Stimulated activated CD4-positive, alpha-beta T cell treated with anti-CD3 and anti-CD28 coated beads, Interleukin-4, amount 100 ng/mL, for 4 hours (primary cell): ENCODE measurements at places on chromosomes 5 and 9.

- DNase-seq = no peak
Measured at GRCh38 chr9:128637656-128638055, 19.0 kb downstream of the DYNC2I2 start.

DNA sequence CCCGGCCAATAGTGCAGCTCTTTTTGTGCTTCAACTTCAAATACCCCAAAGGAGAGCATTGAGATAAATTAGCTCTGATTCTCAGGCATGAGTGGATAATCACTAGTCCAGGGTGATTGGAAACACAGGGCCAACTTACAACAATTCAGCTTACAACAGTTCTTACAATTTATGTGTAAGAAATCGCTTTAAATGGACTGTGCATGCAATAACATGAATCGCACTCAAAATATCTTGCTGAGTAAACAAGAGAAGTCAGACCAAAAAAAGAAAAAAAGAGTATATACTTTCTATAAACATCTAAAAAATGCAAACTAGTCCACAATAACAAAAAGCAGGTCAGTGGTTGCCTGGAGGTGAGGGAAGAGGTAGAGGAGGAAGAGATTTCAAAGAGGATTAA is 150.6 kb upstream of the EDIL3 start:
- DNase-seq = no peak

GRCh38 chr5:106415541-106415940 is 1255.2 kb downstream of the EFNA5 start:
- DNase-seq = no peak

DNA sequence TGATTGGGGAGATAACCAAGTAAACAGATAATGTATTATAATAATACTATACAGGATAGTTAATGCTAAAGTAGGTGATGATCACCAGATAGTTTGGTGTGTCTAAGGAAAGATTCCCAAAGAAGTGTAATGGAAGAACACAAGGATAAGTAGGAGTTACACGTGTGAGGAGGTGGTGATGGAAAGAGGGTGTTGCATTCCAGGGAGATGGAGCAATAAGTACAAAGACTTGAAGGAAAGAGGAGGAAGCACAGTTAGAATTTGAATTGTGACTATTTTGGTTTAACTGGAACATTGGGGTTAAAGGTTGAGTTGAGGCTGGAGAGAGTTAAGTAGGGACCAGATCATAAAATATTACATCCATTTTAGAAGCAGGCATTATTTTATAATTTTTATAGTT is 76.9 kb downstream of the IPO11 start:
- no peak for DNase-seq

DNA sequence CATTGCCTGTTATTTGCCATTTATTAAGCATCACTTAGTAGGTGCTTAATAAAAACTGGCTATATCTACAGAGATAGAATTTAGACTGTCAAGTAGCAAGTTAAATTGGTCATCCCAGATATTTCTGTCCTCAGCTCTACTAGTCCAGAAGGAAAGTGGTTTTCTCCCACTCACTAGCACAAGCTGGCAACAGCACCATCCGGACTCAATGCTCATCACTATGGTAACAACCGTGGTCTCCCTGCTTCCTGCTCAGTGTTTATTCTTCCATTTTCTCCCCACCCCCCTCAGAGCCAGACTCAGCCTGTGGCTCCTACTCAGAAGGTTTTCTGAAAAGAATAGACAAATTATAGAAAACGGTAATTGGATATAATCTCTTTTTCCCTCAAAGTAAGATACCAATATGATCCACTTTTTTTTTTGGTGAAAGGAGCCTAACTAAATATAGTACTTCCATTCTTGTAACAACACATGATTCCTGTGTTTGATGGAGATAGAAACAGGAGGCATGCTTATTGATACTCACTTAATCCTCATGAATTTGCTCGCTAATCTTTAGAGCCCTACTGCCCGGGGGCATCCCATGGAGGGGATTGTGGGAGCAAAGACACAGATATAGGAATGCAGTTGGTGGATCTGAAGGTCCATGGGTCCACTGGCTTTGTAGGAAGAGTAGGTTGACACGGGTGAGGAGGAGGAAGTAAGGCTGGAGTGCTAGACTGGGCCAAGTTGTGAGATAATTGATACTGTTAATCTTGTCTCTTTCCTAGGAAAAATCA is 191.4 kb downstream of the MAN2A1 start:
- no peak for DNase-seq

DNA sequence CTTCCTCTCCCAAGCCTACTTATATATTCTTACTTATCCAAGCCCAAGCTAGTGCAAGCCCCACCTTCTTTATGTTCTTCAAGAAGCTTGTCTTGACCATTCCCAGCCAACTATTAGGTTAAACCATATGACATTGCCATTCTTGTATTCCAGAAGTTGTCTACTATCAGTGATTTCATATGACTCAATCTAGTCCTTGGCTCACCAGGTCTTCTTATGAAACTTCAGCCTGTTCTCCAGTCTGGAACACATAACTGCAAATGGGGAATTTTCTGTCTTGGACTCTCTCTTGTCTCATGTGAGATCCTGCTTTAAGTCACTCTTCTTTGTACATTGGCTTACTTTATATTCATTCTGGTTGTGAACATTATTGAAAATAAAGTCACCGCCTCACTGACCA is 130.7 kb downstream of the TTLL11 start:
- no peak for DNase-seq

- no peak for DNase-seq
Measured at GRCh38 chr5:39409033-39409432, 15.7 kb downstream of the DAB2 start.

DNA sequence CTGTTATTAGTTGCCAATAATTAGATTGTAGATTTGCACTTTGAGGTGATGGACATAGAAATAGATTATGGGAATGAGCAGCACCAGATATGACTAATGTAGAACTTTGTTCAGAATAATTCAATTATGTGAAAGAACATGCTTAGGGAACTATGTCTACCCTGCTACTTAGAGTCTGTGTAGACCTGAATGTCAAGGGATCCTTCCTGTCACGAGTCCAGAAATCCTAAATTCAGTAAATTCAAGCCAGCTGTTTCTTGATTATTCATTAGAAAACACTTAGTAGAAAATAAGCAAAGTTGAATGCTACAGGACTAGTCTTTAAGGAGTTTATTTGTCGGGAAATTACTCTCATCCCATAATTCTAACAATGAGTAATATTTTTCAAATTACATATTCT is 887.3 kb upstream of the SEMA6A start:
- no peak for DNase-seq

- no peak for DNase-seq
Measured at GRCh38 chr5:151547364-151547763, 43.8 kb downstream of the FAT2 start.

GRCh38 chr5:163540696-163541095 is 35.3 kb downstream of the MAT2B start:
- no peak for DNase-seq

GRCh38 chr5:56574778-56575177 is 240.6 kb upstream of the MAP3K1 start:
- no peak for DNase-seq

DNA sequence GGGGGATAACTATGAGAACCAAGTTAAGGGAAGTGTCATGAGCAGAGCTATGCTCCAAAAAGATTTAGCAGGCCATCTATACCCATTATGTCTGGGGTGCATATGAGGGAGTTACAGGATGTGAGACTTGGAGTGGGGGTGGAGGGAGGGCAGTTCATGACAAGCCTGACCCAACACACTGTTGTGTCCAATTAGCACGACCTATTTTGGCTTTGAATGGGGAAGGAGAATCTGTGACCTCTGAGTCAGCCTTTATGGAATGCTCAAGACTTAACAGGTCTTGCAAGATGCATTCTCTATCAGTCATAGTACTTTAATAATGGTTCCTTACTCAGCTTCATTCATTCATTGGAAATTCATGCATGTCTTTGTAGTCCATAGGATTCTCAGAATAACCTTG is 71.7 kb downstream of the GRIA1 start:
- no peak for DNase-seq

DNA sequence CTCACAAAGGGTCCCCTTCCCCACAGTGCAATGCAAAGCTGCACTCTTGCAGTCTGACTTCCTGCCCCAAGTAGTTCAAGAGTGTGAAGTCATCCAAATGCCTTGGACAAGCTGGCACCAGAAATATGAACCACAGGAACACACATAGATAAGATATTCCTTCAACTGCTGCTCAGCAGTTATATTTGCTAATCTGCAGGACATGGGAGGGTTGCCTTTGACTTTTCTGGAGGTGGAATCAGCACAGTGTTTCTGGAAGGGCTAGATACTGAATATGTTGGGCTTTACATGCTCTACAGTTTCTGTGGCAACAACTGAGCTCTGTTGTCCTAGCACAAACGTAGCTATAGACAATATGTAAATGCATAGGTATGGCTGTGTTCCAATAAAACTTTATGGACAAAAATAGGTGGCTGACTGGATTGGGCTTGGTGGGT is 96.7 kb upstream of the PCA3 start:
- DNase-seq = no peak

GRCh38 chr5:157513182-157513581 is 53.2 kb downstream of the NIPAL4 start:
- no peak for DNase-seq

- DNase-seq = no peak
Measured at GRCh38 chr5:92777421-92777820, 803.6 kb downstream of the NR2F1-AS1 start.

GRCh38 chr9:100229561-100229960 is 123.2 kb downstream of the TEX10 start:
- no peak for DNase-seq

- DNase-seq = no peak
Measured at GRCh38 chr5:111347021-111347420, 122.8 kb downstream of the CAMK4 start.

DNA sequence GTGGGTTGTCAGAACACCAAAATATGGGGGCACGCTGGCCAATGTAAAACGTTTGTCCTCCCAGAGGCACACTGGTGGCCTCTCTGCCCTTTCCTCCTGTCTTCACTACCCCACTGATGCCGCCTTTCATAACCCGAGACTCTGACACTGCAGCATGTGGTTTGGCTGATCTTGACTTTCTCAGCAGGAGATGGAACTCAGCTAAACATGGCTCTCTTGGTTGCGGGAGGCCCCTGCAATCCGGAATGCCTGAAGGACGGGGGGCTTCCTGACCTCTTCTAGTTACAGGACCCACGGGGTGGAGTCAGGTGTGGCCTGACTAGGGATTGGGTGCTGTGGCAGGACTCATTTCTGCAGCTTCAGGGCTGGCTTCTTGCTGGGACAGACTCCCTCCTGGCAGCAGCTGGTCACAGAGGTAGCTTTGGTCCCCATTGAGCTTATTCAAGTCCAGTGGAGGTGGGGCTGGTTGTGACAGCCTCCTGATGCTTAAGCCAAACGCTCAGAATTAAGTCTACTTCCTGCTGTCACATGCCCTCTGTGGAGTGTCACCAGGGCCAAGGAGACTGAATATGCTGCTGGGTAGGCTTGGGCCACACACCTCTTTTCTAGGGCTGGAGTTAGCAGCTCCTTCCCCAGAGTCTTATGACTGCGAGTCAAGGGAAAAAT is 44.2 kb downstream of the NXNL2 start:
- DNase-seq = no peak

GRCh38 chr5:109989994-109990722 is 300.4 kb downstream of the MAN2A1 start:
- DNase-seq = no peak

DNA sequence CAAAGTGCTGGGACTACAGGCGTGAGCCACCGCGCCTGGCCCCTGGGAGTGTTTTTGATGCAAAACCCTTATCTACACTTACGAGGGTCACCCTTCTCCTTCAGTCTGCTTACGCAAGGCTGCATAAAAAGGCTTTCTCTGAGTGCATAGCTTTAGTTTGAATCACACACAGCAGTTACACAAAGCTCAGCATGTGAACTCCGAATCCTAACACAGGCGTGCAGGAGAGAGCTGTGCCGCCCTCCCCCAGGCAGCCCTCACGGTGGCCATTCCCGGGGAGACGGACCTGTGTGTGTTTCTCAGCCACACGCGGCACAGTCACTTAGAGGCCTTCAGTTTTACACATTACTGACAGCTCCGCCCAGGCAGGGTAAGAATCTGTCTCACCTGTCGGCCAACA is 26.7 kb downstream of the EXD3 start:
- DNase-seq = no peak

DNA sequence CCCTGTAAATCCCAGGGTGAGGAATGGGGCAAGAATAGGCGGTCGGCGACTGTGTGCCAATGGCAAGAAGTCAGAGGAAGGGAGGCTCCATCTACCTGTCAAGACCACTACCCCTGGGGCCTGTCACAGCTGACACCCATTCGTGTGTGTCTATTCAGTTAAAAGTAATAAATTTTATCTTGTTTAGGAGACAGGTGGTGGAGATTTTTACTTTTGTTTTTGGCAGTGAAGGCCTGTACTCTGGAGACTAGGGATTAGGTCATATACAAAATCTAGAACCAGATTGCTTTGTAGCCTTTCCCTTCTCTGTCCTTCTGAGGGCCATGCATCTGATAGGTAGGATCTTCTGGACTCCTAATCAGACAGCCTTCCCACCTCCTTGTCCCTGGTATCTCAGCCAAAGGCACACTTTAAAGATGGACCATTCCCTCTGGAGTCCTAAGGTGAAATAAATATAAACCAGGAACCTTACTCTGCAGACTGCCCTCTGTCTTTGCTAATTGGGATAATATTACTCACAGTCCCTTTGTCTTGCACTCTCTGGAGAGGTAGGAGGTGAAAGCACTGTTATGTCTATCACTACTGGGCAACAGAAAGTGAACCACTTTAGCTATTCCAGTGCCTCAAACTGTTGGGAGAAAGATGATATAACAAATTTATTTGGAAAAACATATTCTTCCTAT is 213.2 kb upstream of the ACTBL2 start:
- DNase-seq = no peak

DNA sequence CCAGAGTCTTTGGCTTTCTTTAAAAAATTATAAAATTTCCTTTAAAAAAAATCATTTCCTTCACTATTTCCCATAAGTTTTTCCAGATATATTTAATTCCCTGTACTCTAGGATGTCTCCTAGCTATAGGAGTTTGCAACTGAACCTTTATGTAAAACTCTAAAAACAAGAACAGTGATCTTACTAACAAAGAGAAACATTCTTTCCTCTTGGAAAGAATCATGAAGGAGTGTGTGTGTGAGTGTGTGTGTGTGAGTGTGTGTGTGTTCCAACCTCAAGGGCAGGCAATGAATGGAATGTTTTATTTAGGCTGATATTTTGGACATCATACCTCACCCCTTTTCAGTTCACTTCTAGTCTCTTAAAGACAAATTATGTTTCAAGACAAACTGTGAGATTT is 309.2 kb downstream of the CEMIP2 start:
- DNase-seq = no peak

DNA sequence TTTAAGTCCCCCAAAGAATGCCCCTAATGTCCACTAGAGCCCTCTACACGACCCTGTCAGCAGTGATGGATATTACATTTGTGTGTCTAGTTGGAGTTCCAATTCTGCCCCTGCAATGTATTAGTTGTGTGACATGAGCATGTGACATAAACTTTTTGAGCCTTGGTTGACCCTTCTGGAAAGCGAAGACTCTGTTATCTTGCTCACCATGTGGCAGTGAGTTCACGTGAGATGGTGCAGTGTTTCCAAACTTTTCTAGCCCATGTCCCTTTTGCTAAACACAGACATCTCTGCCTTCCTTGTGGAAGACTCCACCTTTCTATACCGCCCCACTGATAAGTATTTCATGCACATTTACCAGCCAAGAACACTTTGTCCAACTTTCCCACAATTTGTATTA is 87.0 kb upstream of the BOD1 start:
- no peak for DNase-seq
